ENCODE measurements at places on chromosomes 4 and X.

DNA sequence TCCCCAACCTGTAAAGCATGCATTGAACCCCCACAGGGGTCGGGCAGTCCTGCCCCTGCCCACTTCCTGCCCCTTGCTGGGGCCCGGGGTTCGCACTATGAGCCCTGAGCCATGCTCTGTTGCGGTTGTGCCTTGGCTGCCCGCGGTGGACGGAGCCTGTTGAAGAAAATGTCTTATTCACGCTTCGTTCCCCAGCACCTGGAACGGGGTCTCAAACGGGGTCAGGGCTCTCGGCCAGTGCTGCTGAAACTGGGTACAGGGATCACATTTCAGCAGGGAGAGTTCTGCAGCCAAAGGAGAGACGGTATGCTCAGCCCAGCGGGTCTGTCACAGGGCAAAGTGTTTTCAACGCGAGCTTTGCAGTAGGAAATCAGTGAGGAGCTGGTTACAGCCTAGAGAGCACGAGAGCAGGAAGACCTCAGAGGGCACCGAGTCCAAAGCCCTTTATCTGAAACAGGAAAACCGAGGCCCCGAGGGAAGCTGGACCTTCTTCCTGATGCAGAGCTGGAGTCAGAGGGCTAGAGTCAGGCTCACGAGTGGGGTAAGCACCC, 46.3 kb upstream of the AFAP1 start:
- DNase-seq, result no peak

GRCh38 chr4:82097504-82097903, 276.3 kb downstream of the HNRNPD start:
- DNase-seq, result no peak

- DNase-seq, result no peak
Measured at GRCh38 chr4:159248384-159249178, 145.7 kb downstream of the RAPGEF2 start.

DNA sequence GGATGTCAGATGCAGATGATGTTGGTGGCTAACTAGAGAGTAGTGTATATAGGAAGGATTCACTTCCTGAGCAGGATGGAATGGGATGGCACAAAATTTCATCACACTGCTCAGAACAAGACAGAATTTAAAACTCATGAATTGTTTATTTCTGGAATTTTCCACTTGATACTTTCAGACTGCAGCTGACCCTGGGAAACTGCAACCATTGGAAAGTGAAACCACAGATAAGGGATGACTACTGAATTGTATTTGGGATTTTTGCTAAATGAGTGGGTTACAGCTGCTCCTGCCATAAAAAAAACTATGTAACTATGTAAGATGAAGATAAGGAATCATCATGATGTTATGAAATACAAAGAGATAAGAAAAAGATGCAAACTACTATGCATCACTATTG, 51.4 kb downstream of the NPY5R start:
- DNase-seq, result no peak

DNA sequence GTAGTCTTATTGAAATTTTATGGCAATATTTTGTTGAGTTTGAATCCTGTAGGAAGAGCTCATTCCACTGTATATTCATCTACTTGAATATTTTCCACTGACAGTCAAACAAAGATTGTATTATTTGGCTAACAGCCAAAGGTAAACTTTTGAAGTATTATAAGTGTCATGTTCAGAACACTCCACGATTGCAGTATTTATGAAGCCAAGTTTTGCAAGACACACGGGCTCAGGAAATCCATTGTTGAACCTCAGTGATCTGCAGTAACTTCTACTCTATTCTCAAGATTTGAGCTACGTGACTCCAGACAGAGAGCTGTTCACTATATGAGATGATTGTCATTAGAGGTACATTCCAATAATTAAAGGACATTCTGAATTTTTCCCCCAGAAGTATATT, 302.7 kb upstream of the ADGRL3 start:
- no peak for DNase-seq

DNA sequence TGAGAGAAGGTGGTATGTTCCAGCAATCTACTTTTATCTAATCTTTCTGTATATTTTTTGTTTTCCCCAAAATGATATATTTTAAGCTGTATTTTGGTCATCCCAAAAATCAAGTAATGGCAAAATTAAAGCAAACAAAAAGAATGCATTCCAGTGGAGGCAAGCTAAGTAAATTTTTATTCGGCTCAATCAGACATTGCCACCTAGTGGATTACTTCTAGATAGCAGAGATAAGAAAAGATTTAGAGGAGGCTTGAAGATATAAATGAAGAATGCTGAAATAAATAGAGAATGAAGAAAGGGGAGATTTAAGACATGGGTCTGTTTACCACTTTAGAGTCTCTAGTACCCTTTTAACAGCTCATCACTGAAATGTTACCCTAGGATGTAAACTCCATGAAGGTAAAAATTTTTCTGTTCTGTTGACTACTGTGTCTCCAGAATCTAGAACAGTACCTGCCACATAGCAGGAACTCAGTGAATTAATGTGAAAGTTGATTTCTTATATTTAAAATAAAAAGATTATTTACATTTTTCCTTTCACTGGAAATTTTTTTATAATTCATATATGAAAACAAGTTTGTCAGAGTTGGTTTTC, 110.9 kb upstream of the ANK2 start:
- no peak for DNase-seq

DNA sequence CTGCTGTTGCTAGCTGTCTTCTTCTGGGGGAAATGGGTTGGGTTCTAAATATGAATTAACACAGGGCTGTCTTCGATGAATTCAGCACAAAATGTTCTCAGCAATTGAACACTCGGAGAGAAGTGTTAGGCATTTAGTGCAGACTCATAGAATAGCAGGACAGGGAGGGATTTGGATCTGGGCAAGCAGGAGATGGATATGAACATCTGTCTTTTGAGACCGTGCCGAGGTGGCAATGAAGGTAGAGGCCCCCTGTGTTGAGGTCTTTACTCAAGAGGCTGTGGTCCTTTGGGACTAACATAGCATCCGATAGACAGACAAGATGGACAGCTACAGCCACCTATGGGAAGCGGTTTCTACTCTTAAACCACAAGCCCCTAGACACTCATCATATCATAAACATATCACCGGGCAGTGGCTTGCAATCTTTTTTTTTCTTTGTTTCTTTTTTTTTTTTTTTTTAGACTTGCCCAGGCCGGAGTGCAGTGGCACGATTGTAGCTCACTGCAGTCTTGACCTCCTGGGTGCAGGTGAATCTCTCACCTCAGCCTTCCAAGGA, 6.7 kb downstream of the CD99 start:
- no peak for DNase-seq

DNA sequence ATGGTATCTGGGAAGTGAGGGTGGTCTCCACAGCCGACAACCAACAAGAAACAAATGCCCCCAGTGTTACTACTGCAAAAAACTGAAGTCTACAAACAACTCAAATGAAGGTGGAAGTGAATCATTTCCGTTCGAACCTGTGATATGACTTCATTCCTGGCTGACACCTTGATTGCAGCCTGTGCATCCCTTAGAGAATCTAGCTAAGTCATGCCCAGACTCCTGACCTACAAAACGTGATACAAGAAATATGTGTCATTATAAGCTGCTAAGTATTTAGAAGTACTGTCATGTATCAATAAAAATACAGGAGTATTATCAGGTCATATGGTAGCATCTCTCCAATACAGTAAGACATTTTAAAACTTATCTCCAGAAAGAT, 959.7 kb upstream of the LCORL start:
- no peak for DNase-seq

DNA sequence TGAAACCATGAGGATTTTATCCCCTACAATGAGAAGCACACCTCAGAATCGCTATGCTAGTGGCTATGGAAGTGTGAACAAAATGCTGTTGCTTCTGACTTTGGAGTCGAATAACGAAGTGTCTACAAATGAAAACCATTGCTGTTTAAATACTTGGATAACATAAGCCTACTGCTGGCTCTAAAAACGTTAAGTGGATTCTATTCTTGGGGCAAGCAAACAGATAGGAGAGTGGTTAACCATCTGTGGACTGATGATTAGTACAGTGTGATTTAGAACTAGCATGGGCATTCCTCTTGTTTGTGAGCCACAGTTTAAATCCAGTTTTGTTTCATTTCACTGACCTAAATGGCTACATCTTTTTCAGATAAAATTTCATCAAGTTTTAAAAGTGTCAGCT, 109.7 kb upstream of the PNPLA4 start:
- DNase-seq, result no peak

DNA sequence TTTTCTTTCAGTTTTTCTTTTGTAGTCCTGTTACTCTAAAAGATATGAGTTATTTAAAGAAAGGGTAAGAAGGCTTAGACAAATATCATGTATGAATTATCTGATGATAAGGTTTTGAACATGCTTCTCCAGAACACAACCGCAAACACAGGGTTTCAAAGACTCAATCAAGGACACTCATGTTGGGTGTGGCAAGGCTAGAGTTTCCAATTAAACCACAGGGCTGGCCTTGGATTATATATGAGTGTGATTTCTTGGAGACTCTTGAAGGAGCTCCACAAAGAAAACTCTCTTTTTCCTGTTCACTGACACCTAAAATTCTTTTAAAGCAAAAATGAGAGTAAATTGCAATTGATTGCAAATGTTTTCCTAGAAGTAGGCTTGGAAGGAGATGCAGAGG, 110.1 kb upstream of the PDLIM3 start:
- DNase-seq, result no peak

DNA sequence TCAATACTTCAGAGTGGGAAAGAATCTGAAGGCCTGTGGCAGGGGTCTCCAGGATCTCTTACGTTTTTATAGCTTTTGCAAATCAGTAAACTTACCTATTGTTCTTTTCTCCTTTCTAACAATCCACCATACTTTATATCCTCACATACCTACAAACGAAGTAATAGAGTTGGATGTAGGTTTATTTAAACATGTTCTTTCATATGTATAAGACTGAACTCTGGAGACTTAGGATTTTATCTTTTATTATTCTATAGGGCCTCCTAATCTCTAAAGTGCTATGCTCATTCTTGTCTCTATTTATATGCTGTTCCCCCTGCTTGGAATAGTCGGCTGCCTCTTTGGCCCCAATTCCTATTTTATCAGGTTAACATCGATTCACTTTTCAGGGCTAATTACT, 43.8 kb upstream of the NUDT6 start:
- DNase-seq, result no peak

DNA sequence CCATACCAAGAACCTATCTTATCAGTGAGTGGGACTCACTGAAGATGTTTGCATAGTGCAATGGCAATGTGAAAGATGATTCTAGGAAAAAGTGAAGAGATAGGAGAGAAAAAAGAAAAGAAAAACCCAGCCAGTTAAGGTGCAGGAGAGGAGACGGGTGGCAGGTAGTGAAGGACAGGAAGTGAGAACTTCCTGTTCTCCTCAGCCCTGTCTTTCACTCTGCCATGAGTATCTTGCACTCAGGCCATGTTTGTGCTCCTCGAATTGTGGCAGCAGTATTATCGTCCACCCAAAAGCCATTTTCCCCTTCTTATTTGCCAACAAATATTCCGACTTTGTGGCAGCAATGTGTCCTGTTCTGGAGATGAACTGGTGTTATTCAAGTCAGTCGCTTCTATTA, 8.6 kb upstream of the ENPEP start:
- no peak for DNase-seq
